Activated CD8-positive, alpha-beta memory T cell treated with anti-CD3 and anti-CD28 coated beads, Interleukin-2, amount 10 ng/mL, durations not matched to agents 7 days and 5 days (primary cell): ENCODE measurements at places on chromosomes 6 and 20. TPM values are rescaled to one million over a fixed set of nuclear protein-coding genes. Genes with fewer than 3 reads are reported as not detected.

RARS2 gene
- total RNA-seq = 22.1 TPM

ARFGEF3 gene
- total RNA-seq = 0.15 TPM

C20orf144 gene
- 0.30 TPM for total RNA-seq

NRSN1 gene
- total RNA-seq = not detected

TRAM2 gene
- total RNA-seq = 1.7 TPM

SOX4 gene
- 10.4 TPM for total RNA-seq

ATRN gene
- 8.1 TPM for total RNA-seq

DNA sequence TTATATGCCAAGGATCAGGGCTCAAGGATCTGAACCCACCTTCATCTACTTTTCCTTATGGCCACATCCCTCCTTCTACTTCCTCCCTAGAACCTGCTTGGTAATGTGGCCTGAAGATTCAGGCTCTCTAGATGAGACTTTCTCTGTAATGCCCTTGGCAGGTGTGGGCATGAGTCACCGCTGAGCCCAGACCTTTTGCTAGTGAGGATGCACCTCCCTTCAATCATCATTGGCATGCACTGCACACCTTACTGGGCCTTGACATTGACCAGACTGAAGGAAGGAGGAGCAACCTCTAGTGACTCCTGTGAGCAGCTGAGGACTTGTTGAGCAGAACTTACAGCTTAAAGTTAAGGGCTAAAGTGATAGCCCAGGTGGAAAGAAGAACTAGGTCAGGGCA is 405.3 kb downstream of the MAFB start:
- no peak overlapping the region for H3K27ac ChIP-seq
- H3K4me1 ChIP-seq = no peaks in the 10 kb centered on the region
- H3K4me3 ChIP-seq = no peak overlapping the region
- H3K27me3 ChIP-seq = no peaks in the 10 kb centered on the region
- DNase-seq = no peak

- DNase-seq = no peak
- no peaks in the 10 kb centered on the region for H3K27me3 ChIP-seq
- H3K4me1 ChIP-seq = peaks cover 70% of the 10 kb centered on the region
- H3K4me3 ChIP-seq = no peak overlapping the region
- peaks cover 30% of the 10 kb centered on the region for H3K36me3 ChIP-seq
Observed at GRCh38 chr20:48790473-48791003, 37.3 kb downstream of the PREX1 start.

DNA sequence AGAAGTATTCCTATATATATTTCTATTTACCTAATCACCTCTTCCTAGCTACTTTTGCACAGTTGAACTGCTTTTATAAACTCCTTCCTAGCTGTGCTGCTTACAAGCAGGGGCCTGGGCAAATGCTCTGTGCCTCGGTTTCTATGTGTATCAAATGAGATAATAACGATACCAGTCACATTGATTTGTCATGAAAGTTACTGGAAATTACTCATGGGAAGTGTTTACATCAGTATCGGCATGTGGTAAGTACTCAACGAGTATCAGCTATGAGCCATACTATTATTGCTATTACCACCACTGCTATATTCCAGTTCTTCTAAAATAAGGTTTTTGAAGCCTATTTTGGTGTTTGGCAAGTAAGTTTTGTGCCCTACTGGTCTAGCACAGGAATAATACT is 4.9 kb downstream of the LAMA4 start:
- peaks cover 11% of the 10 kb centered on the region for H3K4me1 ChIP-seq
- no peak for DNase-seq
- no peak overlapping the region for H3K4me3 ChIP-seq
- peaks cover 85% of the 10 kb centered on the region for H3K27me3 ChIP-seq

GRCh38 chr6:134080171-134080795 is 27.9 kb upstream of the SLC2A12 start:
- H3K36me3 ChIP-seq = no peaks in the 10 kb centered on the region
- no peak overlapping the region for H3K4me3 ChIP-seq
- no peak overlapping the region for H3K27ac ChIP-seq
- peaks cover 4% of the 10 kb centered on the region for H3K27me3 ChIP-seq
- no peak for DNase-seq
- H3K4me1 ChIP-seq = peaks cover 19% of the 10 kb centered on the region

DNA sequence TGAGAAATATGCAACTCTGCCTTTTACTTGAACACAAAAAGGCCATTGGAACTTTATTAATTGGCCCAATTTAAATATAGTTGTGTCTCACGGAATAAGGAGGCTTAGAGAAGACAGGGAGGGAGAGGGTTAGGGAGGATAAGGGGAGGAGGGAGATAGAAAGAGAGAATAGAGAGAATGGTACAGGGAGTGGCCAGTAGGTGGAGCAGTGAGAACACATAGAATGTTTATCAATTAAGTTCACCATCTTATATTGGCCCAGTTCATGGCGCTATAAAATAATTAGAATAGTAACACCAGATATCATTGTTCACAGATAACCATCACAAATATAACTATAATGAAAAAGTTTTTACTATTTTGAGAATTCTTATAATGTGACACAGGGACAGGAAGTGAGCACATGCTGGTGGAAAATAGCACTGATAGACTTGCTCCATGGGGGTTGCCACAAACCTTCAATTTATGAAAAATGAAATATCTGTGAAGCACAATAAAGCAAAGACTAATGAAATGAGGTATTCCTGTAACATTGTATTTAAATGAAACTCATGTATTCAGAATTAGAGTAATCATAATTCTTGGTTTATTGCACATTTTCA is 374.1 kb upstream of the MANEA start:
- no peak overlapping the region for H3K4me3 ChIP-seq
- no peaks in the 10 kb centered on the region for H3K4me1 ChIP-seq
- H3K27ac ChIP-seq = no peak overlapping the region
- H3K27me3 ChIP-seq = no peaks in the 10 kb centered on the region
- DNase-seq = no peak

GRCh38 chr6:170444056-170444591 is 109.0 kb downstream of the PSMB1 start:
- no peak overlapping the region for H3K27ac ChIP-seq
- no peak for DNase-seq
- H3K4me3 ChIP-seq = no peak overlapping the region
- no peaks in the 10 kb centered on the region for H3K36me3 ChIP-seq
- H3K27me3 ChIP-seq = peaks cover 6% of the 10 kb centered on the region

DNA sequence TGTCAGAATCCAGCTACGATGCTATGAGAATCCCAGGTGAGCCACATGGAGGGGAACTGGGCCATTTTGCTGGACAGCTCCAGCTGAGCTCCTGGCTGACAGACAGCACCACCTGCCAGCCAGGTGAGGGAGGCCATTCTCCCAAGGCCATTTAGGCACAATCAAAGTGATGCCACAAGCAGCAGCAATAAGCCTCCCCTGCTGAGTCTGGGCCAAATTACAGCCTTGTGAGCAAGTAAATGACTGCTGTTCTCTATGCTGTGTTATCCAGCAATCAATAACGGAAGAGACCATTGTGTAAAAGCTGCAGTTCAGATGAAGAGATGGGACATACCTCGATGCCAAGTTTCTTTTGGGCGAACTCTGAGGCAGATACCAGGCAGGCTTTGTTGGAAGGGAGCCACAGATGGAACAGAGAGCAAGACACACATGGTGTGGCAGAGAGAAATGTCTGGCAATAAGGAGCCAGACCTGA is 14.0 kb upstream of the SCGN start:
- no peaks in the 10 kb centered on the region for H3K4me1 ChIP-seq
- peaks cover 56% of the 10 kb centered on the region for H3K27me3 ChIP-seq
- no peak overlapping the region for H3K4me3 ChIP-seq

DNA sequence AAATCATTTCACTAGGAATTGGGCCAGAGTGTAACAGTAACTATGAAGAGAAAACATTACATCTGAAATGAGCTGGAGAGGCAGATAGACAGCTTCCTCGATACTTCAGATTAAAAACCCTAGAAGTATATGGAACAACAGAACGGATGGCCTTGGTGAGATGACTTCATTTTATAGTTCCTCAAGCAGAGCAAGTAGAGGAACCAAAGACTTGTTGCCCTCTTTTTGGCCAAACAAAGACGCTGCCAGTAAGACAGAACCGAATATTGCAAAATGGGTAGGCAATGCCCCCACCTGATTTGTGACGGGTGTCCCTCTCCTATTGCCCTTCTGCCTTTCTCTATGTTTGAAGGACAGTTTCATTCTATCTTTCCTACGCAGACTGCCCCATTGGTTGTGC is 53.5 kb downstream of the AGPAT4 start:
- no peak for DNase-seq
- H3K27me3 ChIP-seq = no peaks in the 10 kb centered on the region
- H3K4me3 ChIP-seq = no peak overlapping the region
- H3K4me1 ChIP-seq = peaks cover 15% of the 10 kb centered on the region
- peaks cover 21% of the 10 kb centered on the region for H3K36me3 ChIP-seq

DNA sequence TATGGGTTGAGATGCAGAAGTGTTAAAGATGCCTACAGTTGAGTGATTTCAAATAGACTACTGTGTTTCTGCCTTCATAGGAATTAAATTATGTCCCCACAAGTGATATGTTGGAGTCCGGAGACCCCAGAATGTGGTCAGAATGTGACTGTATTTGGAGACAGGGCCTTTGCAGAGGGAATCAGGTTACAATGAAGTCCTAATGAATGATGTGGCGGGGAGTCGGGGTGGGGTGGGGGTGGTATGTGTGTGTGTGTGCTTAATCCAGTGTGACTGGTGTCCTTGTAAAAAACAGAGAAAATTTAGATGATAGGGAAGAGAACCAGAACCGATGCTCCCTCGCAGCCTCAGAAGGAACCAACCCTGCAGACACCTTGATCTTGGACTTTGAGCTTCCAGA is 448.2 kb downstream of the QKI start:
- H3K4me1 ChIP-seq = no peaks in the 10 kb centered on the region
- H3K27me3 ChIP-seq = peaks cover 3% of the 10 kb centered on the region

GRCh38 chr20:60003776-60004175 is 45.6 kb downstream of the CDH26 start:
- peaks cover 3% of the 10 kb centered on the region for H3K27me3 ChIP-seq
- H3K27ac ChIP-seq = no peak overlapping the region
- no peak overlapping the region for H3K4me3 ChIP-seq
- peaks cover 2% of the 10 kb centered on the region for H3K4me1 ChIP-seq

- no peak overlapping the region for H3K27ac ChIP-seq
- no peaks in the 10 kb centered on the region for H3K27me3 ChIP-seq
- H3K4me3 ChIP-seq = no peak overlapping the region
- peaks cover 56% of the 10 kb centered on the region for H3K36me3 ChIP-seq
- peaks cover 29% of the 10 kb centered on the region for H3K4me1 ChIP-seq
Observed at GRCh38 chr6:11307226-11307625, 74.8 kb upstream of the NEDD9 start.

- no peaks in the 10 kb centered on the region for H3K36me3 ChIP-seq
- no peaks in the 10 kb centered on the region for H3K4me1 ChIP-seq
- H3K27me3 ChIP-seq = no peaks in the 10 kb centered on the region
- DNase-seq = no peak
- no peak overlapping the region for H3K27ac ChIP-seq
Observed at GRCh38 chr20:11168026-11168425, 494.2 kb upstream of the JAG1 start.

GRCh38 chr6:11309947-11310665 is 77.6 kb upstream of the NEDD9 start:
- no peak for DNase-seq
- peaks cover 44% of the 10 kb centered on the region for H3K36me3 ChIP-seq
- no peaks in the 10 kb centered on the region for H3K27me3 ChIP-seq
- no peak overlapping the region for H3K4me3 ChIP-seq
- no peak overlapping the region for H3K27ac ChIP-seq

DNA sequence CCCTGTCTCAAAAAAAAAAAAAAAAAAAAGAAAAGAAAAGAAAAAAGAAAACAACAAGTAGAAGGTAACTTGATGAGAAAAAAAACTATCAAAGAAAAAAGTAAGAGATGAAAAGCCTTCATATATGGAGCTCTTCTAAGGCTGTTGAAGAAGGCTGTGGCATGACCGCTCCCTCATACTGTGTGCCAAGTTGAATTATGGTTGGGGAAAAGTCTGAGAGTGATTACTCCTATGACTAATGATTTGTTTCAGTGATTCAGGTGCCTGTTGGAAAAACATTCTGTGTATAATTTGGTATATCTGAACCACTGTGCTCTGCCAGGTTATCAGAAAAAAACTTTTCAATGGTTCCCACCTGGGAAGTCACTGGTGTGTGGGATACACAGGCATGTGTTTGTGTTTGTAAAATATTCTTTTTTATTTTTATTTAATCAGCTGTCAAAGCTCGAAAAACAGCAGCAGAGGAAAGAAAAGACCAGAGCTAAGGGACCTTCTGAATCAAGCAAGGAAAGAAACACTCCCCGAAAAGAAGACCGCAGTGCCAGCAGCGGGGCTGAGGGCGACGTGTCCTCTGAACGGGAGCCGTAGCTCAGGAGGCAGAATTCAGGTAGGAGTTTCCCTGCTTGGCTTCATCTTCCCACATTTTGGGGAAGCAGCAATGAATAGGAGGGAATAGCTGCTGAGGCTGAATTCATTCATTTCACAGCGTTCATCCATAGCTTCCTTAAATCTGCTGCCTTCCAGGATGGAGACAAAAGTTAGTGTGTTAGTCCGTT is 69.7 kb upstream of the SCP2D1 start:
- DNase-seq = no peak
- H3K27me3 ChIP-seq = no peaks in the 10 kb centered on the region
- no peaks in the 10 kb centered on the region for H3K36me3 ChIP-seq
- H3K27ac ChIP-seq = no peak overlapping the region

DNA sequence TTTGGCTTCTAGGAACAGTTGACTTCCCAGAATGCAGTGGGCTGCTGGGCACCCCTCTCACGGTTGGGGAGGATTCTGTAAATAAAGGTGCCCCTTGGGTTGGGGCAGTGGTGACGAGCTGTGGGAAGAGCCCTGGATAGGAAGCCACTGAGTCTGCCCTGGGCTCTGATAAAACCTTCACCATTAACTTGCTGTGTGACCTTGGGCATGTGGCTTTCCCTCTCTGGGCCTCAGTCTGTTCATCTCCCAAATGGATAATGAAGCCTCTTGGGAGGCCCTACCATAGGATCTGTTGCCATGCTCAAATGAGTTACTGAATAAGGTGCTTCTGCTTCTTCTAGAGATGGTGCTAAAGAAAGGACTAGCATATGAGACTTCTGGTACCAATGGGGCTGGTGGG is 3.7 kb downstream of the CRIP3 start:
- no peak overlapping the region for H3K4me3 ChIP-seq
- H3K4me1 ChIP-seq = peaks cover 10% of the 10 kb centered on the region
- no peak overlapping the region for H3K27ac ChIP-seq
- DNase-seq = no peak

DNA sequence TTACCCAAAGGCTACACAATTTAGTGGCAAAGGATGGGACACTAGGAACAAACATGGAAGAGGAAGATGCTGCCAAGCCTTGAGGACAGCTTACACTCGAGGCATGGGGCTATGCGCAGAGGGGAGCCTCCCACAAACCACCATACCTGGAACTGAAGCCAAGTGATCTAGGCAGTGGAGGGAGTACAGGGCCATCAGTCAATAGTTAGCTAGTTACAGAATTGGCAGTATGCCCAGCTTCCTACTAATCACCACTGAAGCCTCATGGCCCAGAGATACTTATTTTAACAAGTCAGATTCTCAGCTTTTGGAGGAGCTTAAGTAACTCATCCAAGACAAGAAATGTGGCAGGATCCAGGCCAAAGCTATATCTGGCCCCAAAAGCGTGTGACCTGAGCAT is 226.6 kb upstream of the MOCS1 start:
- H3K27ac ChIP-seq = no peak overlapping the region
- H3K4me1 ChIP-seq = no peaks in the 10 kb centered on the region
- no peak overlapping the region for H3K4me3 ChIP-seq
- DNase-seq = no peak
